Muscle of back (tissue), 13 donors: ENCODE measurements at places on chromosomes 1 and 21. TPM values are rescaled to one million over a fixed set of nuclear protein-coding genes. Genes with fewer than 3 reads are reported as not detected.
A peak's percentile ranks its signal among the peaks of the same experiment; 100 is the strongest.

RHCE gene
- polyA plus RNA-seq: 1.2 TPM

KRTAP21-2 gene
- not detected for polyA plus RNA-seq

CELA2A gene
- not detected for polyA plus RNA-seq

ADAM15 gene
- 69.8 TPM for polyA plus RNA-seq

ANXA9 gene
- polyA plus RNA-seq: 2.6 TPM

TMCO4 gene
- 2.4 TPM for polyA plus RNA-seq

DNA sequence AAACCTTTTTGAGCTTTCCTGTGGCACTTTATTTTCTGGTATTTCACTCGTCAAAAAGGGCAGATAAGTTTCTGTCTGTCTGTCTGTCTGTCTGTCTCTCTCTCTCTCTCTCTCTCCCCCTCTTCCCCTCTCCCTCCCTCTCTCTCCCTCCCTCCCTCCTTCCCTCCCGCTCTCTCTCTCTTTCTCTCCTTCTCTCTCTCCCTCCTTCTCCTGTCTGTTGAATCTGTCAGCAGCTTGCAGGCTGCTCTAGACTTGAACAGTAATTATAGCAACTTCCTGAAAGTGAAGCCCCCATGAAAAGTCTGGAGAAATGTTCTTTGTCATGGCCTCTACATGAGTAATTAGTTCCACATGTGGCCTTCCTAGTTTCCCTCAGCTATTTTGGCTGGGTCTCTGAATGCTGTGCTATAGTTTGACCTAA is 275.2 kb upstream of the C1orf105 start:
- peak; percentile 95 for DNase-seq

GRCh38 chr1:116107371-116107770 is 3.8 kb upstream of the MAB21L3 start:
- DNase-seq: peak; percentile 8

- no peak for DNase-seq
Measured at GRCh38 chr1:175206687-175207086, 14.1 kb upstream of the KIAA0040 start.

DNA sequence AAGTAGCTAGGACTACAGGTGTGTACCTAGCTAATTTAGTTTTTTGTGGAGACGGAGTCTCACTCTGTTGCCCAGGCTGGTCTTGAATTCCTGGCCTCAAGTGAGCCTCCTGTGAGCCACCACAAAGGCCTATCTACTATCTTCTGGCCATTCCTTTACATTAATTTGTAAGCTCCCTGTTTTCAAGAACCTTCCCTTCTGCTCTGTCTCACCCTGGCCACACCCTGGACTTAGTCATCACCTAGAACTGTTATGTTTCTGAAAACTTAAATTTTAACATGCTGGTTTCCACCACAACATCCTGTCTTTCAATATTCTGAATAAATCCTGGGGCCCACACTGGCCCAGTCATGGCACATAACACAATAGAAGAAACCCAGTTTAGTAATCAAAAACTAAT is 4.9 kb upstream of the B4GALT3 start:
- DNase-seq: no peak

- no peak for DNase-seq
Measured at GRCh38 chr1:6102532-6102845, 56.8 kb downstream of the KCNAB2 start.

GRCh38 chr1:82032068-82032467 is 231.3 kb downstream of the ADGRL2 start:
- no peak for DNase-seq
